Activated naive CD4-positive, alpha-beta T cell treated with anti-CD3 and anti-CD28 coated beads, Interleukin-2, amount 10 ng/mL, durations not matched to agents 5 hours and 36 hours (primary cell): ENCODE measurements at places on chromosomes 12 and 14. TPM values are rescaled to one million over a fixed set of nuclear protein-coding genes. Genes with fewer than 3 reads are reported as not detected.

The TGFB3 gene
- total RNA-seq = 1.9 TPM

The ZNF10 gene
- 9.2 TPM for total RNA-seq

The GSC gene
- total RNA-seq = not detected

The KLRB1 gene
- total RNA-seq = 0.18 TPM

The LPAR5 gene
- 7.5 TPM for total RNA-seq

The C1S gene
- total RNA-seq = 1.9 TPM

The ANKRD52 gene
- 32.0 TPM for total RNA-seq

The TMTC1 gene
- total RNA-seq = not detected

The HOXC13 gene
- total RNA-seq = not detected

The STXBP6 gene
- total RNA-seq = not detected

The APEX1 gene
- 164 TPM for total RNA-seq

The TAS2R14 gene
- total RNA-seq = 1.6 TPM

The A2ML1 gene
- total RNA-seq = not detected

The DIO3 gene
- not detected for total RNA-seq

The LRFN5 gene
- not detected for total RNA-seq

The ITPK1 gene
- 53.9 TPM for total RNA-seq

The INHBC gene
- not detected for total RNA-seq

The TOGARAM1 gene
- total RNA-seq = 6.8 TPM

The CLEC4E gene
- total RNA-seq = not detected

The TECPR2 gene
- 8.1 TPM for total RNA-seq

The RNASE9 gene
- not detected for total RNA-seq

The ARID2 gene
- 52.0 TPM for total RNA-seq

The RTRAF gene
- total RNA-seq = 206 TPM

The TBC1D30 gene
- total RNA-seq = 0.24 TPM

The STAC3 gene
- total RNA-seq = 4.7 TPM

The LRTM2 gene
- total RNA-seq = not detected

The ZNF891 gene
- 3.0 TPM for total RNA-seq
